ENCODE measurements at places on chromosomes 2 and 18.
A peak's percentile ranks its signal among the peaks of the same experiment; 100 is the strongest.

GRCh38 chr2:69306822-69307578, 80.0 kb downstream of the GFPT1 start:
- peak; percentile 49 for DNase-seq

GRCh38 chr18:42620657-42621056, 494.8 kb downstream of the RIT2 start:
- no peak for DNase-seq

- no peak for DNase-seq
These were observed 3.5 kb downstream of the ASPRV1 start for GRCh38 chr2:69957965-69958364.

DNA sequence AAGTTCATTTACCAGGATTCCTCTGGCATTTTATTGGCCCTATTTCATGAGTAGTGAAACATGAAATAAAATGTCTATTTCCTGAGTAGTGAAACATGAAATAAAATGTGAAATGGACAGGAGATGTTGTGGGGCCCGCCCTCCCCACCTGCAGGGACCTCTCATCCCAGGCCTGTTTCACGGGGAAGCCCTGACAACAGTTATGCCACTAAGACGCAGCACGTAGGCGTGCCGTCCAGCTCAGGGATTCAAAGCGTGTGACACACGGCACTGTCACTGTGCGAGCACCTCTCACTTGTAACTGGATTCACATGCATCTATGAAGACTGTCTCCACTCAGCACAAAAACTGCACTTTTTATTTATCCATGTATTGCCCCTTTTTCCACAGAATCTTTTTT, 83.4 kb upstream of the SNTG2 start:
- DNase-seq = no peak

DNA sequence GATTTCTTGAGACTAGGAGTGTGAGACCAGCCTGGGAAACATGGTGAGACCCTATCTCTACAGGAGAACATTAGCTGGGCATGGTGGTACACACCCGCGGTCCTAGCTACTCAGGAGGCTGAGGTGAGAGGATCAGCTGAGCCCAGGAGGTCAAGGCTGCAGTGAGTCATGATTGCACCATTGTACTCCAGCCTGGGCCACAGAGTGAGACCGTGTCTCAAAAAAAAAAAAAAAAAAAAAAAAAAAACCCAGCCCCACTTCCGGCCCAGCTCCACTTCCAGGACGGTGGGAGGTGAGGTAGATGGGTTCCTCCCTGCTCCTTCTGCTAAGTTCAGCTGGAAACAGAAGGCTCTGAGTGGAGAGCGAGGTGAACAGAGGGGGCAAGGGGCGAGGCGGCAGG, 41.4 kb upstream of the NFATC1 start:
- DNase-seq = no peak

Data from activated gamma-delta T cell treated with anti-CD3 and anti-CD28 coated beads, Interleukin-2, amount 50 U/mL, for 16 hours (primary cell).